Stimulated activated naive B cell treated with anti-CD40 and anti-IgM and Interleukin-4, amounts not matched to agents 10 μg/mL and 1 μg/mL and 100 μg/mL, for 72 hours (primary cell): ENCODE measurements at places on chromosomes 7 and 10.

GRCh38 chr10:62839590-62839989 is 23.4 kb upstream of the EGR2 start:
- H3K4me3 ChIP-seq = no peak overlapping the region
- H3K36me3 ChIP-seq = no peaks in the 10 kb centered on the region
- H3K4me1 ChIP-seq = peaks cover 24% of the 10 kb centered on the region
- no peak for DNase-seq
- H3K27ac ChIP-seq = no peak overlapping the region

- no peak overlapping the region for H3K4me3 ChIP-seq
- no peak overlapping the region for H3K27ac ChIP-seq
- no peaks in the 10 kb centered on the region for H3K36me3 ChIP-seq
These were observed 167.1 kb upstream of the RHEB start for GRCh38 chr7:151686826-151687225.

DNA sequence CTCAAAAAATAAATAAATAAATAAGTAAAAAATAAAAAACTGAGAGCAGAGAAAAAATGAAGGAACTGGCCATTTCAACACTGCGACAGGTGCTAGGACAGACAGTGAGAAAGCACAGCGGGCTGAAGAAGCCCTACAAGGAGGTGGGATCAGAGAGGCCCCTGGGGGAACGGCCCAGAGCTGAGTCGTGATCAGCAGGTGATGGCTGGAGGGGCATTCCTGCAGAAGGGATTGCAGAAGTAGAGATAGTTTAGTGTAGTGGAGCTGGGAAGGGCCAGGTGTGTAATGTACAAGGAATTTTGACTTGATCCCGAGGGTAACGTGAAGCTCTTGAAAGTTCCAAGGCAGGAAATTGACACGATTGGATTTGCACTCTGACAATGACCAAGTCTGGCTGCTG is 112.1 kb downstream of the CUL2 start:
- H3K27ac ChIP-seq = no peak overlapping the region
- DNase-seq = no peak
- no peaks in the 10 kb centered on the region for H3K27me3 ChIP-seq
- no peaks in the 10 kb centered on the region for H3K36me3 ChIP-seq

GRCh38 chr7:152899004-152899403 is 139.5 kb downstream of the ACTR3B start:
- no peak overlapping the region for H3K4me3 ChIP-seq
- no peak overlapping the region for H3K27ac ChIP-seq
- no peaks in the 10 kb centered on the region for H3K4me1 ChIP-seq
- H3K27me3 ChIP-seq = peaks cover 9% of the 10 kb centered on the region

GRCh38 chr7:131483586-131483985 is 72.8 kb downstream of the PODXL start:
- no peak for DNase-seq
- no peak overlapping the region for H3K4me3 ChIP-seq
- H3K27ac ChIP-seq = peak overlapping the region; percentile 37
- no peaks in the 10 kb centered on the region for H3K27me3 ChIP-seq
- peaks cover 8% of the 10 kb centered on the region for H3K36me3 ChIP-seq
- peaks cover 5% of the 10 kb centered on the region for H3K4me1 ChIP-seq

GRCh38 chr10:98131619-98132018 is 2.8 kb upstream of the R3HCC1L start:
- H3K27ac ChIP-seq = no peak overlapping the region
- H3K4me3 ChIP-seq = no peak overlapping the region
- peaks cover 36% of the 10 kb centered on the region for H3K4me1 ChIP-seq

DNA sequence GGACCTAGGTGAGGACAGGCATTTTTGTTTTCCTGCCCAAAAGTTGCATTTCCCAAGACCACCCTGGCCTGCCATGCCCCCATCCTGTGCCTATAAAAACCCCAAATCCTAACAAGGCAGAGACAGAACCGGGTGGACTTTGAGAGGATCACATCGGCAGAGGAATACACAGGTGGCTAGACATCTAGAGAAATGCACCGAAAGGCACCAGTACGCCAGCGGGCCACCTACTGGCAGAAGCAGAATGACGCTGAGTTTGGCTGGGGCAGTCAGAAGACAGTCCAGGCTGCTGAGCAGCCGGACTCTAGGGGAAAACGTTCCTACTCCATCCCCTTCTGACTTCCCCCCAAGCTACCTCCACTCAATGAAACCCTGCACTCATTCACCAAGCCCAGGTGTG is 2.8 kb downstream of the AKR1C4 start:
- DNase-seq = no peak
- no peak overlapping the region for H3K27ac ChIP-seq
- peaks cover 3% of the 10 kb centered on the region for H3K36me3 ChIP-seq
- H3K4me1 ChIP-seq = no peaks in the 10 kb centered on the region
- no peak overlapping the region for H3K4me3 ChIP-seq

DNA sequence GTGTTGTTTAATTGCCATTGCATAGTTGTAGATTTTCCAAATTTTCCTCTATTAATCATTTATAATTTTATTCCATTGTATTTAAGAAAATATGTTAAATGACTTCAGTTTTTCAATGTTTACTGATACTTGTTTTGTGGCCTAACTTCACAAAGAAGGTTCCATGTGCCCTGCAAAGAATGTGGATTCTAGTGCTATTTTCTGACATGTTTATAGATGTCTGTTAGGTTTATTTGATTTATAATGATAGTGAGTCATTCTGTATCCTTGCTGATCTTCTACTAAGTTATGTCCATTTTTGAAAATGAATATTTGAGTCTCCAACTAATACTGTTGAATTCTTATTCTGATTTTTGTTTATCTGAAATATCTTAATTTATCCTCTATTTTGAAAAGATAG is 369.0 kb downstream of the MAGI2 start:
- H3K27me3 ChIP-seq = no peaks in the 10 kb centered on the region
- H3K27ac ChIP-seq = no peak overlapping the region
- no peak overlapping the region for H3K4me3 ChIP-seq
- no peaks in the 10 kb centered on the region for H3K36me3 ChIP-seq

GRCh38 chr7:137944168-137944567 is 57.7 kb downstream of the CREB3L2 start:
- no peak overlapping the region for H3K27ac ChIP-seq
- H3K4me3 ChIP-seq = no peak overlapping the region
- no peak for DNase-seq
- no peaks in the 10 kb centered on the region for H3K27me3 ChIP-seq
- H3K36me3 ChIP-seq = peaks cover 15% of the 10 kb centered on the region

GRCh38 chr10:108582387-108582786 is 1340.9 kb downstream of the XPNPEP1 start:
- H3K27ac ChIP-seq = no peak overlapping the region
- no peaks in the 10 kb centered on the region for H3K4me1 ChIP-seq
- no peak overlapping the region for H3K4me3 ChIP-seq
- no peak for DNase-seq
- H3K27me3 ChIP-seq = no peaks in the 10 kb centered on the region

DNA sequence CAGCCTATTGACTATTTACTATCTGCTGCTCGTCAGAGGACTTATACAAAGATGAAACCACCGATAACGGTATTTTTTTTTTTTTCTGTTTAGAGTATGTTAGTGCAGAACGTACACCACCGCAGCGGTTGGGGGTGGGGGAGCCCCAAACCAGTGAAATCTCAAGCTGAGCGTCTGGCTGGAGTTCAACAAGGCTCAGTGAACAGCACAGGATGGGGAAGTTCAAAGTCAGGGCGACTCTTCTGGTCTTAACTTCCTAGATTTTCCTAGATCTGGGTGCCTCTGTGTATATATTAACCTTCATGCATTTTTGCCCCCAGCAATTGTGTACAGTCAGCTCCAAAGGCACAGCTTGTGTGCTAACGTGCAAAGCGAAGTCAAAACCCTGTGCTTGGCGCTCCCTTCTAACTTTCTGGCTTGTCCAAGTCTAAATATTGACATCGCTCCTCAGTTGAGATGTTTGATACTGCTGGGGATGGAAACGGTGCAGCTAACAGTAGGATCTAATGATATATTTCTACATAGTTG is 1.1 kb downstream of the RHOBTB1 start:
- H3K4me1 ChIP-seq = peaks cover 22% of the 10 kb centered on the region
- peak; percentile 40 for DNase-seq
- peaks cover 5% of the 10 kb centered on the region for H3K27me3 ChIP-seq
- H3K4me3 ChIP-seq = peak overlapping the region; percentile 81
- no peaks in the 10 kb centered on the region for H3K36me3 ChIP-seq

GRCh38 chr7:101200504-101200861 is 353 bp downstream of the MOGAT3 start:
- no peak overlapping the region for H3K27ac ChIP-seq
- peaks cover 2% of the 10 kb centered on the region for H3K36me3 ChIP-seq
- H3K4me3 ChIP-seq = no peak overlapping the region
- peaks cover 38% of the 10 kb centered on the region for H3K27me3 ChIP-seq
- H3K4me1 ChIP-seq = peaks cover 8% of the 10 kb centered on the region
- no peak for DNase-seq

- H3K4me1 ChIP-seq = peaks cover 3% of the 10 kb centered on the region
- H3K27me3 ChIP-seq = peaks cover 4% of the 10 kb centered on the region
- H3K36me3 ChIP-seq = no peaks in the 10 kb centered on the region
- no peak overlapping the region for H3K4me3 ChIP-seq
- H3K27ac ChIP-seq = no peak overlapping the region
These were observed 227.5 kb upstream of the NPVF start for GRCh38 chr7:25455683-25456251.

- H3K27me3 ChIP-seq = no peaks in the 10 kb centered on the region
- no peak for DNase-seq
- no peak overlapping the region for H3K27ac ChIP-seq
- peaks cover 4% of the 10 kb centered on the region for H3K4me1 ChIP-seq
These were observed 76.5 kb upstream of the ADRB1 start for GRCh38 chr10:113967126-113967525.

DNA sequence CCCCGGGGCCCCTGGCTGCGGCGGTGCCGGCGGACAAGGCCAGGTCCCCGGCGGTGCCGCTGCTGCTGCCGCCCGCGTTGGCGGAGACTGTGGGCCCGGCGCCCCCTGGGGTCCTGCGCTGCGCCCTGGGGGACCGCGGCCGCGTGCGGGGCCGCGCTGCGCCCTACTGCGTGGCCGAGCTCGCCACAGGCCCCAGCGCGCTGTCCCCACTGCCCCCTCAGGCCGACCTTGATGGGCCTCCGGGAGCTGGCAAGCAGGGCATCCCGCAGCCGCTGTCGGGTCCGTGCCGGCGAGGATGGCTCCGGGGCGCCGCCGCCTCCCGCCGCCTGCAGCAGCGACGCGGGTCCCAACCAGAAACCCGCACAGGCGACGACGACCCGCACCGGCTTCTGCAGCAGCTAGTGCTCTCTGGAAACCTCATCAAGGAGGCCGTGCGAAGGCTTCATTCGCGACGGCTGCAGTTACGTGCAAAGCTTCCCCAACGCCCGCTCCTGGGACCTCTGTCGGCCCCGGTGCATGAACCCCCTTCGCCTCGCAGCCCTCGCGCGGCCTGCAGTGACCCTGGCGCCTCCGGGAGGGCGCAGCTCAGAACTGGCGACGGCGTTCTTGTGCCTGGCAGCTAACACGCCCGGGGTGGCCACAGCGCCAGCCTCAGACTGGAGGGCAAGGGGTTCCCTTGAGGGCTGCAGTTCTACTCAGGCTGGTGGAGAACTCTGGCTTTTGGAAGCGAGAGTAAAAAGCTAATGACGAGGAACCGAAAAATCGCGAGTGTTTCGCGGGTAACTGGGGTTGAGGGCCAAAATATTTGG is 804 bp downstream of the FRAT1 start:
- H3K4me1 ChIP-seq = peaks cover 19% of the 10 kb centered on the region
- peak overlapping the region; percentile 92 for H3K27ac ChIP-seq
- H3K4me3 ChIP-seq = peak overlapping the region; percentile 88
- DNase-seq = peak; percentile 63

- no peaks in the 10 kb centered on the region for H3K27me3 ChIP-seq
- no peak for DNase-seq
These were observed 10.7 kb downstream of the CBLL1 start for GRCh38 chr7:107754642-107755041.

DNA sequence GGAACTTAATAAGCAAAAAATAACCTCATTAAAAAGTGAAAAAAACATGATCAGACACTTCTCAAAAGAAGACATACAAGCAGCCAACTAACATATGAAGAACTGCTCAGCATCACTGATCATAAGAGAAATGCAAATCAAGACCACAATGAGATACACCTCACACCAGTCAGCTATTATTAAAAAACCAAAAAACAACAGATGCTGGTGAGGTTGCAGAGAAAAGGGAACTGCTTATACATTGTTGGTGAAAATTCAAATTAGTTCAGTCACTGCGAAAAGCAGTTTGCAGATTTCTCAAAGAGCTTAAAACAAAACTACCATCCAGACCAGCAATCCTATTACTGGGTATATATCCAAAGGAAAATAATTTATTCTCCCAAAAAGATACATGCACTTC is 513.3 kb downstream of the MDFIC start:
- H3K27ac ChIP-seq = no peak overlapping the region
- no peaks in the 10 kb centered on the region for H3K36me3 ChIP-seq
- H3K4me1 ChIP-seq = peaks cover 11% of the 10 kb centered on the region
- no peaks in the 10 kb centered on the region for H3K27me3 ChIP-seq
- DNase-seq = no peak

- no peak overlapping the region for H3K27ac ChIP-seq
- DNase-seq = no peak
- H3K36me3 ChIP-seq = peaks cover 6% of the 10 kb centered on the region
- H3K4me3 ChIP-seq = no peak overlapping the region
These were observed 136.8 kb downstream of the LCOR start for GRCh38 chr10:96968682-96969423.

- no peaks in the 10 kb centered on the region for H3K4me1 ChIP-seq
- H3K27me3 ChIP-seq = peaks cover 8% of the 10 kb centered on the region
- H3K27ac ChIP-seq = no peak overlapping the region
- no peak for DNase-seq
These were observed 19.1 kb upstream of the PRF1 start for GRCh38 chr10:70621503-70622078.

GRCh38 chr7:89623018-89623672 is 531.1 kb upstream of the STEAP1 start:
- no peaks in the 10 kb centered on the region for H3K36me3 ChIP-seq
- H3K27me3 ChIP-seq = no peaks in the 10 kb centered on the region

- H3K27ac ChIP-seq = no peak overlapping the region
- peak; percentile 17 for DNase-seq
- H3K27me3 ChIP-seq = peaks cover 14% of the 10 kb centered on the region
- H3K4me3 ChIP-seq = no peak overlapping the region
- no peaks in the 10 kb centered on the region for H3K36me3 ChIP-seq
These were observed 297.3 kb upstream of the LYZL1 start for GRCh38 chr10:28991333-28992270.

DNA sequence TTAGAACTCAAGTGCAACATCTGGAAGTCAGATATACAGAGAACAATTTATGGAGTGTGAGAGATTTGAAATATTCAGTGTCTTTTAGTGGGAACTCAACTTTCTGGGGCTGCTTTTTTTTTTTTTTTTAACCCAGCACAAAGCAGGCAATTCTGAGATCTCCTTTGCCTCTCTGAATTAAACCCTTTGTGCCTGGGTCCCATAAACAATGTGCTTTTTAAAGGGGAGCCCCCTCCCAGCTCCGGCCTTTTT is 146.8 kb downstream of the CELF2 start:
- H3K27ac ChIP-seq = peak overlapping the region; percentile 98
- H3K36me3 ChIP-seq = peaks cover 14% of the 10 kb centered on the region
- no peak for DNase-seq
- H3K4me1 ChIP-seq = peaks cover 44% of the 10 kb centered on the region
- no peaks in the 10 kb centered on the region for H3K27me3 ChIP-seq
